Activated effector memory CD4-positive, alpha-beta T cell treated with anti-CD3 and anti-CD28 coated beads, Interleukin-2, amount 50 U/mL, for 16 hours (primary cell): ENCODE measurements at places on chromosomes 6 and 20.

- no peak for DNase-seq
These were observed 112.2 kb upstream of the ARMC2 start for GRCh38 chr6:108736002-108736361.

GRCh38 chr6:7992002-7992815 lies 72.0 kb downstream of the BLOC1S5 start:
- no peak for DNase-seq

DNA sequence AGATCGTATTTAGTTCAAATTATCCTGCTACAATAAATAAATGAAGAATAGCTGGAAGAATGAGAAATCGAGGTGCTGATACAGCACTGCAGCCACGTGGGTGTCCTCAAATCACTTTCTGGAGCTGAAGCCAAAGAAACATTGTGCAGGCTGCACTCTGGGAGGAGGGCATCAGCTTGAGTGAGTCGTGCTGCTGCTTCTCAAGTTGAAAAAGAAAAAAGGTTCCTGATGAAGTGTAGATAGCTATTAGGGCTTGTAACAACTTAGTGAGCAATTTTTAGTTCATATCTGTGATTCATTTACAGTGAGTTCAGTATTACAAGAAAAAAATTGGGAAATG lies 40.5 kb downstream of the DSE start:
- DNase-seq = no peak

DNA sequence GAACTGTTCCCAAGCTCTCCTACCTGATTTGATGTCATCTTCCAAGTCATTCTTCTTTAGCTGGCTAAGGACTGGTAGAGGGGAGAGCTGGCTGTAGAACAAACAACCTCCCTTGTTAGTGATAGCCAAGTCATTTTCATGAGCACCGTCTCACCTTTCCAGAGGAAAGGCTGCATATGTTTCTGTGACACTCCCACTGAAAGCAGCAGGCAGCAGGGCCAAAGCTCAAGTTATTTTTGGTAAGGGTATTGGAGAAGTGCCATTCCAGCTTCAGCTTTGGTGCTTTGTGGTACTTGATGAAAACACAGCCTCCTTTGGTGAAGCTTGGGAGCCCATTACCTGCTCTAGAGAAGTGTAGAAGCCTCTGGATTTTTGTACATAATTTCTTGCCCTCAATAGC lies 5.4 kb upstream of the DOK5 start:
- DNase-seq = no peak

GRCh38 chr6:111148110-111148509 lies 60.8 kb downstream of the SLC16A10 start:
- DNase-seq = no peak

DNA sequence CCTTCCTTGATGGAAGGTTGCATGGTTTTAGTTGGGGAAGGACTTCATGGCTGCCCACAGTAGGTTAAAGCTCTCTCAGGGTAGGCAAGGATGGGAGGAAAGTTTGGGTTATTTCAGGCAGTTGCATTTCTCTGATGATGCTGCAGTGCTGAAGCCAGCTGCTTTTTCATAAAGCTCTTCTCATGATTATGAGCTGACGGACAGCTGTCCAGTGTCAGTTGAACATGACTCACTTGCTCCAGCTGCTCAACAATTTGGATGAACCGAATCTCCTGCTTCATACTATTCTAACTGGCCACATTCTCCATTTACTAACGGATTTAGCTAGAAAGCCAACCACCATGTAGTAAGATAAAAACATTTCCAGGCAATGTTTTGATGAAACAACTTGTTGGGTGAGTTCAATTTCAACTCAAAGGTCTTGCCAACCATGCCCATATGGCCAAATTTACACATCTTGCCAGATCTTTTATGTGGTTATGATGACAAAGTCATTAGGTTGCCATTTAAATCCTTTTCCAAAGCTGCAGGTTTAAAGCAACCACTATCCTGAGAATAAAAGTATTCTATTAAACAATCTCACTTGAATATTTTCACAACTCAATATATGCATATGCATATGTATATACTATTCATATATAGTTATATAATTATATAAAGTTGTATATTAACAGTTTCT lies 125.9 kb downstream of the HS3ST5 start:
- no peak for DNase-seq

- DNase-seq = no peak
These were observed 468.7 kb downstream of the FRK start for GRCh38 chr6:115592025-115592424.

DNA sequence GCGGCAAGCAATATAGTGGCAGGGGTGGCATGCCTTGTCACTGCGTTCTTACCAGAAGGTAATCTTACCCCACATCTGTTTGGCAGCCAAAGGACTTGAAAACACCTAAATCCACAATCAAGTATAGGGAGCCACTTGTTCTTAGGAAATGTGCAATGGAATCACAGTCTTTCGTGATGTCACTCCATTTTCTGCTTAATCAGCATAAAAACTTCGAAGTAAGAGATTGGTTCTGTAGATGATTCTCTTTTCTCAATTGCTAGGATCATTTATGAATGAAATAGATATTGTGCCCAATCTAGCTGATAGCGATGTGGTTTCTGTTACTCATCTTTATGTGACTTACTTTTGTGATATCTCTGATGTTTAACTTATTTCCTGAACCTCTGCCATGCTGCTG lies 89.0 kb downstream of the SLC22A3 start:
- DNase-seq = no peak

DNA sequence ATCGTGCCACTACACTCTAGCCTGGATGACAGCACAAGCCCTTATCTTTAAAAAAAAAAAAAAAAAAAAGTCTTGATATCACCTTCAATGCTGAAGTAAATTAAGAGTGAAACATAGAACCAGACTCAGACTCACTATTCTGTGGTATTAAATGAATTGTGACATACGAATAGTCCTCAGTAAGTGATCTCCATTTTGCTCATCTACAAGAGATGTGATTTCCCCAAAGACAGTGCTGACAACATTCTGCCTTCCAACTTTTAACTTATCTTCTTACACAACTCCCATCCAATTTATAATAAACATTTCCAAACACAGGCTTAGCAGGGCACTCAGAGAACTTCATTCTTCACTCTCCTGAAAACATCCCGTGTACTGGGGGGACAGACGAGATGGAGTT lies 8.0 kb downstream of the ZBTB24 start:
- no peak for DNase-seq

DNA sequence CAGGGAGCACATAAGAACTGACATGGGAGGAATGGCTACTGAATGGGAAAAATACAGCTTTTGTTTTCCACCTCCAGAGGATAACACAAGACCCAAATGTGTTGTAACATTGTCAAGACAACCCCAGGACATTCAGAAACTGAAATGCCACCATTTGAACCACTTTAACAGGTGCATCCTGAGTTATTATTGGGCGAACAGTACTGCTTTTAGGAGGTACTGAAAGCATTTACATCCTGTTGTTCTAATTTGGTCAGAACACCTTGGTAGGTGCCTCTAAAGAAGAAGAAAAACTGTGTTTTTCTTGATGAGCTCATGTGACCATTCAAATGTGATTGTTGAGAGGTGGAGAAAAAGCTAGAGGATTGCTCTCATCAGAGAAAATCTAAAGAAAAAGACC lies 6.4 kb upstream of the TXNDC5 start:
- no peak for DNase-seq

DNA sequence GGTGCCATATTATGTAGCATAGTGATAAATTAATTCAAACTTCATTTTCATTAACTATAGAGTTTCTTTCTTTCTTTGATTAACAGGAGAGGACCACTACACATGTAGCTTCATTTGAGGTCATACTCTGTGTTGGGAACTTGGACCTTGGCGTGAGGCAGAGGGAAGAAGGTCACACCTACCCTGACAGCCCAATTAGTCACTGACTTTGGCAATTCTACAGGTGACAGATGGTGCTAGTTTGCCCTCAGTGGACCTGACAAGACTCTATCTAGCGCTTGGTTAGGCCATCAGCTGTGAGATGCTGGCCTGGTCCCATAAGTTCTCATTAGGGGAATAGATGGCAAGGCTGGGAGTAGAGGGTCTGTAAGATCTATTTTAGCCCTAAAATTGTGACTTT lies 14.2 kb downstream of the SLX4IP start:
- DNase-seq = no peak

- no peak for DNase-seq
These were observed 50.3 kb downstream of the TRPC4AP start for GRCh38 chr20:35042268-35042667.

GRCh38 chr6:80433010-80433672 lies 326.7 kb downstream of the BCKDHB start:
- DNase-seq = no peak
